ENCODE measurements at places on chromosomes 13 and 19.

DNA sequence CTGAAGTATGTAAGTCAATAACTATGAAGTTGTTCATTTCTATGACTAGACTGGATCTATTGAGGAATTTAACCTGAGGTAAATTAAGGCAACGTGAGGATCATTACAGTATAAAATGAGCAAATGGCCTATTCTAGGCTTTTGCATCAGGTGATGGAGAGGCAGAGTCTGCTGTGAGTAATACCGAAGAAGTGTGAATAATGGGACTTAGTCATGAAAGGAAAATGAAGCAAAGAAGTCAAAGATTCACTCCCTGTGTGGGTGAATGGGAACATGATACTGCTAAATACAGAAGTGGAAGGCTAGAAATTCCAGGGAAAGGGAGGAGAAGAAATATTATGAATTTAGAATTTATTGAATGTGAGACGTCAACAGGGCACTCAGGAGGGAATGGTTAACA lies 774.1 kb downstream of the LIG4 start:
- DNase-seq: peak; percentile 59

DNA sequence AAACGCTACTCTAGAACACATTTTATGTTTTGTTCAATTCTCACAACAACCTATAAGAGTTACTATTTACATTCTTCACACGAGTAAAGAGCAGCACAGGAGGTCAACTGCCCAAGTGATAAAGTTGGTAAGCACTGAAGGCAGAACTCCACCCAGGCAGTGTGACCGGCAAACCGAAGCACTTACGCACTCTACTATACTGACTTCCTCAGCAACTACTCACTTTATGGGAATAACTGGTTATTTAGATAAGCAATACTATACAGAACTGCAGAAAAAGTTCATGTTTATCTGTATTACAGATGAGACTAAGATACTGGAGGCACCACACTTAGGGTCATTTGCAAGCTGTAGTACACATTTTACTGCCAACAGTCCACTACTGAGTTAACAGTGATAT lies 28.8 kb downstream of the FOXO1 start:
- no peak for DNase-seq

DNA sequence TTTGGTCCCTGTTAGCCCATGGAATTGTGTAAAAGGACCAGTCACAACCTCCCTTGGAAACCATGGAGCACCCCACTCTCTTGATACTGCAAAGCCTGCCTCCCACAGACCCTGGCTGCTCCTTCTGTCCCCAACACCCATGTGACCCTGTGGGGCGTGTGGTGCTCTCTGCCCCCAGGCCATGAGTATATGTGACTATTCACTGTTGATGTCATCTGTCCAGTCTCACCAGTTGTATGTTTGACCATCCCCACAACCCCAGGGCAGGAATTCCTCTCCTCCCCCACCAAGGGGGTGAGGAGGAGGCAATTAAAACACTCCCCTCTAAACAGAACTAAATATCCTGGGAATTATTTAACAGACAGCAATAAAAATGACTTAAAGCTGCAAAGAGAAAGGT lies 35.2 kb downstream of the KCTD15 start:
- no peak for DNase-seq

DNA sequence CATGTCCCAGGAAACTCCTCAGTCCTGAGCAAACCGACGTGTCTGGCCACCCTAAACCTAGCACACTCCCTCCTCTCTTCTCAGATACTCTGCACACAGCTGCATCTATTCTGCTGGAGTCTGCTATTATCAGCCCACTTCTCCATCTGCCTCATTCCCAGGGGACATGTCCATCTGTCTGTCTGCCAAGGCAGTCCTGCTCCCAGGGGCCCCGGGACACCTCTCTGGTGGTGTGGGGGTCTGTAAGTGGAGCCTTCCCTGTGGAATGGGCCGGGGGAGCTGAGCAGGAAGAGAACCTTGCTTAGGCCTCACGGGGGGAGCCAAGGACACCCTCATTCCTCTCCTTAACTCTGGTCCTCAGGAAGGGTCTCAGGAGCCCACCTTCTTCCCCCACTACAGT lies 72.7 kb downstream of the ERICH6B start:
- no peak for DNase-seq

DNA sequence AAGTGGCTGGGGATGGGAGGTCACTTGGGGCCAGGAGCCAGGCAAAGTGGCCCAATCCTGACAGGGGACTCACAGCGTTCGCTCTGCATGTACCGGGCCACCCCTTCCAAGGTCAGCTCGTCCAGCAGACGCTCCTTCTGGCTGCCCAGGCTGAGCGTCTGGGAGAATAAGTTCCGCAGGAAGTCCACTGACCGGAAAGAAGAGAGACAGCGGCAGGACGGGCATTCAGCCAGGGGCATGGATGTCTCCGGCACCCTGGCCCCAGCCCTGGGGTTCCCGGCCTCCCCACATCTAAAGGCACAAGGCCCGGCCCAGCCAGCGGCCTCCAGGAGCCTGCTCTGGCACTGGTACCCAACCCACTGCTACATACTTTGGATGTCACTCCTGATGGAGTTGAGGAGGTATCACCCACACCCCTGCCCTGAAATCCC lies 6.1 kb downstream of the SIRT2 start:
- DNase-seq: no peak

GRCh38 chr13:69603144-69603853 lies 504.3 kb upstream of the ATXN8OS start:
- no peak for DNase-seq

DNA sequence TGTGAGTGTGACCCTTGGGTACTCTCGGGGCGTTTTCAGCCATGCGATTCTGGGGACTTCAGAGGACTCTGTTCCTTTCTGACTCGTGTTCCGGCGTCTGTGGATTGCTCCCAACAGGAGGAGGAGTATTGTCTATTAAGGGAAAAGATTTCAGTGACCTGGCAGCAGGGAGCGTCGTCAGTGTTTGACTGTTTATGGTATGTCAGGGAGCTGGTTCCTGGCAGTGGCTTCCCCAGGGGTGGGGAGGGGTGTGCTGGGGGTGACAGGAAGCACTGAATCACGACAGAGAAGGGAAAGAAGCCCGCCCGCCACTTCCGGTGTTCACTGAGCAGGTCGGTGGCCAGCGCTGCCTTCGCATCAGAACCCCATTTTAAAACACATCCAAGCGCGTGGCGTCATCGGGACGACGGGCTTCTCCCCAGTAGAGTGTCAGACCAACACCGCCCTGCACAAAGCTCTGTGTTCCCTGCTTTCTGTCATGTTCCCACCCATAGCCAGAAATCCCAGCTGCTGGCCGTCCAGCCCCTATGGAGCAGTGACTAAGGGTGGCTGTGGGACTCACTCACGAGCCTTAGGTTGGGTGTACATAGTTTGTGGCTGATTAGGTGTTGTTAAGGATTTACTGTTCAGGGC lies 33.8 kb downstream of the COL4A2 start:
- peak; percentile 82 for DNase-seq

- DNase-seq: no peak
These were observed 68.9 kb upstream of the GPR183 start for GRCh38 chr13:99376132-99376531.

DNA sequence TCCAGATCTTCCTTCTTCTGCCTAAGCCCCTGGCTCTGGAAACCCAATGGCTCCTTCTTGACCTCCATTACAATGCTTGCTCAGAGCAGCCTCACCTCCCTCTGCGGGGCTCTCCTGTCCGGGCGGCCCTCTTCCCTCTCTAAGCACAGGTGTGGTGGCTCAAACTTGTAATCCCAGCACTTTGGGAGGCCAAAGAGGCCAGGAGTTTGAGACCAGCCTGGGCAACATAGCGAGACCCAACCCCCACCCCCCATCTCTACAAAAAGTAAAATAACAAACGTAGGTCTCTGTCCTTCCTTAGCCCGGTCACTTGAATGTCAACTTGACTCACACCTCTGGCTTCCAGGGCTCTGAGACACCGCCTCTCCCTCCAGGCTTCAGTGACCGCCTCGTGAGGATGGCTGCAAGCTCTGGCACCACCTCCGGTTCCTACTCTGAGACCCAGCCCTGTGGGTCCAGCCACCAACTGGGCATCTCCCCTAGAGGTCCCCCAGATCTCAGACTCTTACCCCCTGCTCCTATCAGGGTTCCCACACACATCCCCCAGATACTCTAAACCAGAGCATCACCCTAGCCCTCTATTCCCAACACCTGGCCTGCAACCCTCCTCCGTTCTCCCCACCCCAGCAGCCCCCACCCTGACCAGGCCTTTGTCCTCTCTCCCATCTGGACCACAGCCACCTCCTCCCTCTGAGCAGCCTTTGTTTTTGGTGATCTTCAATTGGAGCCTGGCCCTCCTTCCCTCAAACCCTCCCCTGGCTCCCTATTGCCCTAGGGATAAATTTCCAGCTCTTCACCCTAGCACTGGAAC lies 4.7 kb upstream of the TLE2 start:
- DNase-seq: no peak

GRCh38 chr13:97348569-97349100 lies 85.3 kb upstream of the RAP2A start:
- no peak for DNase-seq

Data from fibroblast of skin of right biceps (primary cell).